ENCODE measurements at places on chromosomes 5 and 9.

- DNase-seq, result no peak
Observed at GRCh38 chr5:135678640-135679268, 100.0 kb upstream of the CXCL14 start.

GRCh38 chr9:32503008-32503407 lies 23.0 kb downstream of the RIGI start:
- DNase-seq, result no peak

DNA sequence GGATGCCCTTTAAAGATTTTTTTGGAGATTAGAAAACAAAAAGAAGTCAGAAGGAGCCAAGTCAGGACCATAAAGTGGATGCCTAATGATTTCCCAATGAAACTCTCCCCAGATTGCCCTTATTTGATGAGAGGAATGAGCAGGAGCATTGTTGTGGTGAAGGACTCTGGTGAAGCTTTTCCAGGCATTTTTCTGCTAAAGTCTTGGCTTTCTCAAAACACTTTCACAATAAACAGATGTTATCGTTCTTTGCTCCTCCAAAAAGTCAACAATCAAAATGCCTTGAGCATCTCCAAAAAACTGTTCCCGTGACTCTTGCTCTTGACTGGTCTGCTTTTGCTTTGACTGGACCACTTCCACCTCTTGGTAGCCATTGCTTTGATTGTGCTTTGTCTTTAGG lies 121.8 kb downstream of the CAAP1 start:
- DNase-seq, result no peak

DNA sequence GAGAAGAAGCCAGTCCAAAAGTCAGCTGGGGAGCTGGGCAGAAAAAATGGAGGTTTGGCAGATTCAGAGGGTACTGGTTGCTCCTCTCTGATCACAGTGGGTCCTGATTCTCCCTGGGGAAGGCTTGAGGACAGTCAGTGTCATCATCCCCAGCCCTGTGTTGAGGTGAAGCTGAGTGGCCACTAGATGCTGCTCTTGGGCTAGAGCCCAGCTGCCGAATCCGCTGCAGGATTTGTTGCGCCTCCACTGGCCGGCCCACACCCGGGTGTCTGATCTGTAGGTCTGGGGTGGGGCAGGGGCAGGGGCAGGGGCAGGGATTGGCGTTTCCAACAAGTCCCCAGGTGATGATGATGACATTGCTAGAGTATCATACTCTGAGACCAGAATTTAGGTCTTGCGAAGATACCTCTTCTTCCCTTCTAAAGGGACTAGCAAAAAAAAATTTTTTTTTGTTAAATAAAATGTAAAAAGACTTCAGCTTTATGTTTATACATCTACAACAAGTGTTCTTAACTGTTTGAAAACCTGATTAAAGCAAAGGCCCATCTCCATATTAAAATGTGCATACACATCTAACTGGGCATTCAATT lies 106.8 kb downstream of the PDE6A start:
- DNase-seq, result no peak

DNA sequence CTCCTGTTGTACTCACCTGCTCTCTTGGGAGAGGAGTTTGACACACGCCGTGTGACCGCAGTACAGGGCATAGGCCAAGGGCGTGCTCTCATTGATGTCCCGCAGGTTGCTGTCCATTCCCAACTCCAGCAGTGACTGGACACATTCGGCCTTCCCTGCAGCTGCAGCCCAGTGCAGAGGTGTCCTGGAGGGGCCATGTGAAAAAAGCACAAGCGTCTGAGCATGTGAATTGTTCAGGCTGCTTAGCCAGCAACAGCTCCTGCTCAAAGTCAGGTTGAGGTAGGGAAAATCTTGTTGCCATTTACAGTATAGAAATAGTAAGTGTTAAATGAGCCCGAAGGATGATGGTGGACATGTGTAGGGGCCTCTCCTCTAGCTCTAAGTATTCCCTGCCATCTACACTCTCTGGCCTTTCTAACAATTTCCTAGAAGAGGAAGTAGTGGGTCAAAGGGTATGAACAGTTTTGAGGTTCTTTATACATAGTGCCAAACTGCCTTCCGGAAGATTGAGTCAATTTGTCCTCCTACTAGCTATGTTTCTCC lies 116.5 kb downstream of the ANKRD55 start:
- DNase-seq, result no peak

DNA sequence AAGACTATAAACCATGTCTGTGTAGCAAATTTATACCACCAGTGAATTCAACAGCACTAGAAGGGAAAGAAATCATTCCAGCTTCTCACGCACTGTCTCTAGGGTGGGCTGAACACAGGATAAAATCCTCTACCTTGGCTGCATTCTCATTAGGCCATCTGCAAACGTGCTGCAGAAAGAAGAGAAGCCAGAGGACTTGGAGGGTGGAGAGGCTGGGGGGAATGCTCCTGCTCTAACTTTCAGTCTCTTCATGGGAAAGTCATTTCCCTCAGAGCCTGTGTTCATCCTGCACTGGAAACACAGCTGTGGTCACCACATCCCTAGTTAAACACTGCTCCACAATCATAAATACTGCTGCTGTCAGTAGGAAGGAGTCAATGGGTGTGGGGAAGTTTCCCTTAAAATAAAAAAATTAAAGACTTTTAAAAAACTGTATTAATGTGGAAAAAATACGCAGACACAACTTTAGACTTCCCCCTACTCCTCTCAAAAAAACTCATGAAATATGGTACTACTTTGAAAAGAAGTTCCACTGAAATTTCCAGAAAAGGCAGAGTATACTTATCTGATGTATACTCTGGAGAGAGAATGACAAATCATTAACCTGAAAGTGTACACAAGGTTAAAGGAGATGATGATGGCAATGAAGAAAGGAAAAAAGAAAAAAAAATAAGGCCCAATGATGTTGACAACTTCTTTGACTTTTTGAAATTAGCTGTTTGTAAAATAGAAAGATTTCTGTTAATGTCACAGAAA lies 46.8 kb downstream of the LHFPL2 start:
- peak; percentile 83 for DNase-seq

DNA sequence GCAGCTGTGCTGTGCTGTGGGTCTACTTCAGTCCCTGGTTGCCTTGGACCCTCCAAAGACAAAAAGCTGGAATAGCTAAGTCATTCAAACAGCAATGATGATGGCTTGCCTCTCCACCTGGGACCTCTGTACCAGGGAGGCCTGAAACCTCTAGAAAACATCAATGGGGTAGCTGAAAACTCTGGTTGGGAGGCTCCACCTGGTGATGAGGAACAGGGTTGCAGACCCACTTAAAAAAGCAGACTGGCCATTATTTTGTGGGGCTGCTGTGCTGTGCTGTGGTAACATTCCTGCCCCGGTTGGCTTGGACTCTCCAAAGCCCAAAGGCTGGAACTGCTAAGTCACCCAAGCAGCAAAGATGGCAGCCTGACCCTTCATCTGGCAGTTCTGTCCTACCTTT lies 839.3 kb upstream of the ARRDC3 start:
- no peak for DNase-seq

DNA sequence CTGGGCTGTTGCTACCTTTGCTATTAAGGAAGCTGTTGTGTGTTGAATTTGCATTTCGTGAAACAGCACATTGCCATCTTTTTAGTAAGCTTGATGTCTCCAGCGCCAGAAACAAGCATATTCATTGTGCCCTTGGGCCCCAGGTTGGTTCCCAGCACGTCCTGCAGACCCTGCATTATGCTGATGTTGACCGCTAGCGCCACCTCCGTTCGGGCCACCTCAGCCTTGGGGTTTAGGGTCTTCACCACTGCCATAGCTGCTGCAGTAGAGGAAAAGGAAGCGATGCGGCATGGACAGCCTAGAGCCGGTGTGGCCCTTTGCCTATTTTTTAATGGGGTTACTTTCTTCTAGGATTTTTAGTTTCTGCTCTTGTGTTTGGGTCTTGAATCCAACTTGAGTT lies 23.8 kb upstream of the OTULIN start:
- no peak for DNase-seq

GRCh38 chr5:32538031-32538547 lies 47.3 kb upstream of the SUB1 start:
- DNase-seq, result no peak

DNA sequence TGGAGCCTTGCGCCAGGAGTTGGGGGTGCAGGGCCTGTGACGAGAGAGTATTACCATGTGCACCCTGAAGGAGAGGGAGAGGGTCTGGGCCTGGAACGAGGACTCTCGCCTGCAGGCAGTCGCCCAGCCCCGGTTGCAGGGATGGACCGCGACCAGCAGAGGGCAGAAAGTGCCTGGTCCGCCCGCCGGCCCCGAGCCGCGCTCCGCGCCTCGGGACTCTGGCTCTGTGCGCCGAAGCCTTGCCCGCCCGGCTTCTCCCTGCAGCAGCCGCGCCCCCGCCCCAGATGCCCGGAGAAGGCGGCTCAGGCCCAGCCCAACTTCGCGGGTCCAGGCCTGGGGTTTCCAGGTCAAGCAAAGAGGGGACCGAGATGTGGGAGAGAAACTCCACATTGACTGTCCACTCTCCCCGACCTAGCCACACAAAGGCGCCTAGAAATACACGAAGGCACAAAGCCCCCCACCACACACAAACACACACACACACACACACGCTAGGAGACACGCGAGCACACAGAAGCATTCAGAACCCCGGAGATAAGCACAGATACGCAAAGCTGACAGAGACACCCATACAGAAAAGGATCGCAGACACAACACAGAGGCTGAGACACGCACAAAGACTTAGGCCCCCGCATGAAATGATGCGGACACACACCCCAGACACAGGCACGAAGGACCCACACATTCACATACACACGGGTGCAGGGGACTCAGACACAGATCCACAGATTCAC lies 2.0 kb upstream of the LMX1B start:
- peak; percentile 71 for DNase-seq

- no peak for DNase-seq
Observed at GRCh38 chr5:12526113-12526512, 621.9 kb upstream of the CTNND2 start.

GRCh38 chr5:111960476-111961215 lies 203.7 kb upstream of the NREP start:
- no peak for DNase-seq

DNA sequence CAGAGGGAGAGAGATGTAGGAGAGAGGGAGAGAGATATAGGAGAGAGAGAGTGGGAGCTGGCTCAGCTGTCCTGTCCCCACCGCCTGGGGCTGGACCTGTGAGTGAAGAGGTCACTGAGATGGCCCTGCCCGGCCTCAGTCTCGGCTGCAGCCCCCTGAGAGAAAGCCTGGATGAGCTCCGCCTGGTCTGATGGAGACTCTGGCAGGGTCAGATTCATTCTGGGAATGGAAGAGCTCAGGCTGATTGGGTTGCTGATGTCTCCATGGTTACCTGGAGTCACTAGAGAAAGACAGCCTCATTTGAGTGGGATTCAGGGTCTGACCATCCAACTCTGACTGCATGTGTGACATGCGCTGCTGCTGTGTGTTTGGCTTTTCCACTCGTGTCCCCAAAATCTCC lies 27.1 kb upstream of the SEMA4D start:
- DNase-seq, result peak; percentile 68

- no peak for DNase-seq
Observed at GRCh38 chr5:168334280-168334679, 42.8 kb downstream of the WWC1 start.

- DNase-seq, result no peak
Observed at GRCh38 chr9:81619353-81620001, 69.9 kb downstream of the TLE1 start.

- DNase-seq, result no peak
Observed at GRCh38 chr9:104025945-104026344, 68.2 kb upstream of the SMC2 start.

DNA sequence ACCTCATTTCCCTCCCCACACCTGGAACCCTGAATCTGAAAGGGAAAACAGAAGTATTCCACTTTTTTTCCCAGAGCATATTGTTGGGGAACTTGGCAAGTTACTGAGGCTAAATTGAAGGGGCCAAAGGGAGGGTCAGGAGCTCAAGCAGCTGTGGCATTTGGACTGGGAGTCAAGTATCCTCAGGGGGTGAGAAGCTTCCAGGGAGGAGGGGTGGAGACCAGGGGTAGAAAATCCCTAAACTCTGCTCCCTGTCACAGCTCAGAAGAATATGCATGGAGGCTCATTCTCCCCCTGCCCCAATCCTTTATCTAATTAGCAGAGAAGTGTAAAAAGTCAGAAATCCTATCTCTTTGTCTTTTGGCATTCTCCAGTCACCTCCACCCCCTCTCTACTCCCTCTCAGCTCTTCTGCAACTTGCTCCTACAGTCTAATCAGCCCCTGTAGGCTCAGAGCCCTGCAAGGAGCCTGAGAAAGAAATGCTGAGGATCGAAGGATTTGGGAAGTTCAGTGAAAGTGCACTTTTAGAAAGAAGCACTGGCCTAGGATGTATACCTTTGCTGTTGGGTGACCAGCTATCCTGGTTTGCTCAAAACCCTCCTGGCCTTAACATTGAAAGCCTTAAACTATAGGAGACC lies 5.7 kb upstream of the WNT8A start:
- DNase-seq, result no peak

DNA sequence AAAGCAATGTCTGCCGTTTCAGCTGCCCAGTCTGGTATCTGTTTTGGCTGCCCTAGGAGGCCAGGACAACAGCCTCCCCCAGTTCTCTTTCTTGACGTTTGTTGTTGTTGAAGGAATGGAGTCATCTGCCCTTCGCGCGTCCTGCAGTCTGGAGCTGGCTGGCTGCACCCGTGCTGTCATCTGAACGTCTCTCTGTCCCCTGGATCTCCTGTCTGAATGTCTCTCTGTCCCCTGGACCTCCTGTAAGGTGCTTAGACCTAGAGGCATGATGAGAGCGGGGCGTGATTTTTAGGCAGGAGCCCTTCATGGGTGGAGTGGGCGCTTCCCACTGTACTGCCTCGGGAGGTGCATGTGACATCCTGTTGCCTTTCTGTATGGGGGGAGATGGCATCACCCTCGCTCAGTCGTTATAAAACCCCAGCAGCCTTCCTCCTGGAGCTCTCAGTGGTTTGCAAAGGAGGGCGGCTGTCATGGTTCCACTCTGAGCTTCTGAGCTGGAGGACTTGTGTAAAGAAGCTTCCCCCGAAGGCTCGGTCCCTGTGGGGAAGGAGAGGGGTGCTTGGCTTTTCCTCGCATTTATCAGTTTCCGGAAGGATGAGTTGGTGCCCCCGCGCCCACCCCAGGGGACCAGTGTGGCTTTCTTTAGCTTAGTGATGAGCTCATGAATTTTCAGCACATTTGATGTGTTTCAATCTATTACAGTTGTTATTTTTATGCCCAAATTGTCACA lies 49.8 kb upstream of the OLFM1 start:
- no peak for DNase-seq

DNA sequence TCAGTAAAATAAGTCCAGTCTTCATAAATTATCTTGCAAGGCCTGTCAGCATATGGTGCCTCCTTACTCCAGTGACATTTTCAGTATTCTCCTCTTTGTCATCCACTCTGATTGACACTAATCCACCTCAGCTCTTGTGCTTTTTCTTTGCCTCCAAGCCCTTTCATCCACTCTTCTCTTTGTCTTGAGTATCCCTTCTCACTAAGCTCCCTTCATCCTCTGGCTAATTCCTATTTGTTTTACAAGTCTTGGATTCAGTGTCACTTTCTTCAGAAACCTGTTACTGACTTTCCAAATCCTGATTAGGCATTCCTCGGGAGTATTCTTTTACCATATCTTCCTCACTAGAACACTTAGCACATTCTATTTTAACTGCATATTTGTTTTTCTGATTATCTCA lies 100.6 kb upstream of the VCAN start:
- DNase-seq, result no peak
